ENCODE measurements at places on chromosomes 4 and X.

DNA sequence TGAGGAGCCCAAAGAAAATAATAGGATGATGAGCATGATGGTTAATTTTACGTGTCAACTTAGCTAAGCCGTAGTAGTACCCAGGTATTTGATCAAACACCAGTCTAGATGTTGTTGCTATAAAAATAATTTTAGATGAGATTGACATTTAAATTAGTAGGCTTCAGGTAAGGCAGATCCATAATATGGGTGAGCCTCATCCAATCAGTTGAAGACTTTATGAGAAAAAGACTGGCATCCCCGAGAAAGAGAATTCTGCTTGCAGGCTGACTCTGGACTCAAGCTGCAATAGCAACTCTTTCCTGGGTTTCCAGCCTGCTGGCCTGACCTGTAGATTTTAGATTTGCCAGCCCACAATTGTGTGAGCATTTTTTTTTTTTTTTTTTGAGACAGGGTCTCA is 192.8 kb upstream of the LNX1 start:
- no peak for DNase-seq

GRCh38 chrX:30513284-30513683 is 64.3 kb downstream of the TASL start:
- no peak for DNase-seq

DNA sequence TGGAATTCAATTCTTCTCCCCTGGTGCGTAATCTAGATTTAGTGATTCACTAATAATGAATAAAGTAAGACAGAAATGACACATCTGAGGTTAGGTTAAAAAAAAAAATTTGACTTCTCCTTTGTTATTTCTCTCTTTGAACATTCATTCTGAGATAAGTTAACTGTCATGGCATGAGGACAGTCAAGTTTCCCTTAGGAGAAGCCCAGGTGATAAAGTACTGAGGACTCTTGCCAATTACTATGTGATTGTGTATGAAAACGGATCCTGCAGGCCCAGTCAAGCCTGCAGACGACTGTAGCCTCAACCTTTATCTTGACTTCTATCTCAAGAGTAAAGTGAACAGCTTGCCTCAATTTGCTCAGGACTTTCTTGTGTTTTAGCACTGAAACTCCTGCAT is 293.2 kb downstream of the PRR32 start:
- no peak for DNase-seq

GRCh38 chr4:48639807-48640206 is 140.3 kb downstream of the FRYL start:
- DNase-seq = no peak

GRCh38 chr4:5082376-5082775 is 31.1 kb downstream of the STK32B start:
- DNase-seq = no peak

DNA sequence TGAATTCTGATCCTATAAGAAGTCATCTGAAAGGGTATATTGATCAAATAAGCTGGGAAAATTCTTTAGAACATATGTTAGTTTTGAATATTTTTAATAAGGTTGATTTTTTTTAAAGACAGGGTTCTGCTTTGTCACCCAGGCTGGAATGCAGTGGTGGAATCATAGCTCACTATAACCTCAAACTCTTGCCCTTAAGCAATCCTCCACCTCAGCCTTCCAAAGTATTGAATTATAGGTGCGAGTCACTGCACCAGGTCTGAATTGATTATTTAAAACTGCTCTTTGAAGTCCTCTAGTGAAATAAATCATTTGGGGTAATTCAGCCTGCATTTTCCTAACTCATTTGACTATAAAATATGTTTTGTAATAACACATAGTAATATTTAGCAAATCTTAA is 812.3 kb downstream of the PDHA2 start:
- no peak for DNase-seq

GRCh38 chr4:97639961-97640360 is 503.3 kb downstream of the STPG2 start:
- DNase-seq = no peak

DNA sequence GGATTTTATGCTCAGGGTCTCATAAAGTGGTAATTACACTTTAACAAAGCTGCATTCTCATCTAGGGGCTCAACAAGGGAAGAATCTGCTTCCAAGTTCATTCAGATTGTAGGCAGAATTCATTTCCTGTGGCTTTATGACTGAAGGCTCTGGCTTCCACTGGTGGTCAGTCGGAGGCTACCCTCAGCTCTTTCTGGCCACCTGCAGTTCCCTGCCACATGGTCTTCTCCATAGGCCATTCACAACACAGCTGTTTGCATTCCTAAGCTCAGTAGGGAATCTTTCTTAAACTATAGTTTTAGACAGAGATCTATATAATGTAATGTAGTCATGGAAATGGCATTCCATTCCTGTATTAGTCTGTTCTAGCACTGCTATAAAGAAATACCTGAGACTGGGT is 973.0 kb upstream of the SLIT2 start:
- no peak for DNase-seq

- no peak for DNase-seq
Observed at GRCh38 chr4:155629956-155630355, 36.7 kb upstream of the GUCY1A1 start.

DNA sequence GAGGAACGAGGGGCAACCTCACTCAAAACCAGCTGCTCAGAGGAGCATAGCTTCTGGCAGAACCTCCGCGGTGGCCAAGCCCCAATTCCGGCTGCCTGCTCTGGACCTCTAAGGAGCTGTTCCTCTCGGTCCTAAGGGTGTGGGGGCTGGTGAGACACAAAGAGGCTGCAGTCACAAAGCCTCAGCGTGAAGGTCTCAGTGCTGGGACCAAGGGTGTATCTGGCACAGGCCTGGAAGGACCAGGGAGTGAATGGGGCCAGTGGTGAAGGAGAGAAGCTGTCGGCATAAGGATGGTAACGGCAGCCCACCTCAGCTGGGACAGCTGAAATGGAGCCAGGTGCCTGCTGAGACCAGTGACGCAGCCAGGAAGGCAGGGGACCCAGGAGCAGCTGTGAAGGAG is 5.3 kb downstream of the PDE6B start:
- DNase-seq = no peak

- DNase-seq = no peak
Observed at GRCh38 chrX:132749406-132749805, 209.0 kb downstream of the HS6ST2 start.

DNA sequence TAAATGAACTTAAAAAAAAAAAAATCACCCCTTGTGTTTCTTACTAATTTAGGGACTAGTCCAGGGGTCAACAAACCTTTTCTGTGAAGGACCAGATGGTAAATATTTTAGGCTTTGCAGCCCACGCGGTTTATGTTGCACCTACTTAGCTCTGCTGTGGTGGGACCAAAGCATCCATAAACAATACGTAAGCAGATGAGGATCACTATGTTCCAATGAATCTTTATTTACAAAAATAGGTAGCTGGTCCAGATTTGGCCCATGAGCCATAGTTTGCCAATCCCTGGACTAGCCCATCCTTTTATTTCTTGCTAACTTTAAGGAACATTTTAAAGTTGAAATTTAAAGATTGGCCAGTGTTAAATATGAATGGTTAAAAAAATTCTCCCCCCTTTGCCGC is 95.3 kb downstream of the AFF1 start:
- DNase-seq = no peak

- DNase-seq = no peak
Observed at GRCh38 chr4:140344101-140344500, 29.3 kb upstream of the SCOC start.

- DNase-seq = peak; percentile 71
Observed at GRCh38 chr4:6916587-6917460, 7.2 kb downstream of the TBC1D14 start.

GRCh38 chr4:83208371-83209365 is 75.9 kb downstream of the COQ2 start:
- no peak for DNase-seq

DNA sequence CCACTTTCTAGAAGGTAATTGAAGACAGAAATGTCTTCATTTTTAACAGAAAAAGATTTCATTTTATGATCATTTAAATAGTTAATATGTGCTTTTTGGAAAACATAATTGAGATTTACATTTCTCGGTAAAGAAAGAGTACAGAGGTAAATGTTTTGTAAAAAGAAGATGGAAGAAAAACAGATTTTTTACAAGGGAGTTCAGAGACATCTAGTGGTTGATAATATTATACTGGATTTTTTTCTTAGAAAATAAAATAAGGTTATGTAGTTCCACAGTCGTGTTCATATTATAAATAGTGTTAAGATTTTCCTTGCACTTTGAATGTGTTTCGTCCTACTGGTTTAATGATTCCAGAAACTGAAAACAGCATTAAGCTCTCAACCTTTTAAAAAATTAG is 60.6 kb downstream of the SMARCA1 start:
- no peak for DNase-seq

DNA sequence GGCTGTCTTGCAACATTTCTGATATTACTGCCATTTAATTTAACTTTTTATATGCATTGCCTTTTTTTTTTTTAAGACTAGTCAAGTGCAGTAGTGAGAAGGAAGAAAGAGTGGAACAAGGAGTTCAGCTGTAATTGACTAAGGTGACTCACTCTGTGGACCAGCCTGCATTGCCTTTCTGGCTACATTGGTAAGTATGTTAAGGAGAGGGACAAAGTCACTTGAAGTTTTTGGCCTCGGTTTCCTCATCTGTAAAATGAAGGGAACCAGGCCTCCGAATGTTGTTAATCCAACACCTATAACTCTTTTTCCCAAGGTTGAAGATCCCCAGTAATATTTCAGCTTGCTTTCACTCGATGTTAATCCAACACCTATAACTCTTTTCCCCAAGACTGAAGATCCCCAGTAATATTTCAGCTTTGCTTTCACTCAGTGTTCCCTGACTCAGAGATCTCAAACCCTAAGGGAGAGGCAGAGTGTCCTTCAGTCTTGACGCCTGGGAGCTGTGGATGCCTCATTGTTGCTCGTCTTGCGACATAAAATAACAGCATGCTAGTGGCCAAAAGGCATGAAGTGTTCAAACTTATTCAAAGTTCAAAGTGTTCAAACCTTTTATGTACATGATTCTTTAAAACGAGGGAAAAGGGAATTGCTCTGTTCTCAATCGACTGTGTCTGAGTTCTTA is 102.0 kb downstream of the SORBS2 start:
- DNase-seq = no peak

DNA sequence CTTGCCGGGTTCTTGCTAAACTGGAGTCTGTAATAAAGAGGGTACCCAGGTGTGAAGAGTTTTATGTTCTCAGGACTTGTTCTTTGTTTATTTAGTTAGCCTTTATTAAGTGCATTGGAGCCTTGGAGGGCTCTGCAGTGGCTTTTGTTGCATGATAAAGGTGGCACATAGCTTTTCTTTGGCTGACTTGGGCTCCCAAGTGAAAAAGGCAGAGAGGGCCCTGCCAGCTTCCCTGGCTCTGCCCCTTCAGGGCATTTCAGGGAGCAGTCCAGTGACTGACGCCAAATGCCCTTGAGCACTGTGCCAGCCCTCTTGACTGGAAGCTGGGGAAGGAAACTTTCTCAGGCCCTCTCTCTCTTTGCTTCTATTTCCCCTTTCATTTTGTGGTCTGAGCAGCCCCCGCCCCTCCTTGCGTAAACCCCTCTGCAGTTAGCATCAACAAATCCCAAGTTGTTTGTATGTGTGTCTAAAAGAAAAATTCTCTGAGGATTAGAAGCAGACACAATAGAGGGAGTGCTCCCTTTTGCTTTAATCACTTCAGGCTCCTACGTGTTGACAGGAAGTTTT is 152.2 kb downstream of the NHS start:
- DNase-seq = no peak

DNA sequence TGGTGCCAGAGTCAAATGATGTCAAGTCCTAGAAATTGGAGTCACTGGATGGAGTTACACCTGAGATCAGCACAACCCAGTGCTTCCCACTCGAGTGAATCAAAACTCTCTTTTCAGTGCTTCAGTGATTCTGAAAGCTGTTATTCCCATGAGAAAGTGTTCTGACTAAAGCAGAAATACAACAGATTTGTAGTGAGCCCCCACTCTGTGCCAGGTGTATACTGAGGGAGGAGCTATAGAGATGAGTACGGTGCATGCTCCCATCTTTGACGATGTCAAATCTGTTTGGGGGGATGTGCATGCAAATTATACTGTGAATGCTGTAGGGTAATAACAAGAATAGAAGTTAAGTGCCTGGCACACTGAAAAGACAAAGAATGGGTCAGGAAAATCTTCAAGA is 330.2 kb downstream of the HS3ST1 start:
- DNase-seq = no peak

GRCh38 chr4:108360754-108361445 is 192.2 kb upstream of the LEF1 start:
- DNase-seq = no peak

- DNase-seq = peak; percentile 39
Observed at GRCh38 chr4:184818216-184818564, 7.6 kb downstream of the ACSL1 start.

- DNase-seq = no peak
Observed at GRCh38 chrX:130715299-130715698, 187.7 kb downstream of the ENOX2 start.

DNA sequence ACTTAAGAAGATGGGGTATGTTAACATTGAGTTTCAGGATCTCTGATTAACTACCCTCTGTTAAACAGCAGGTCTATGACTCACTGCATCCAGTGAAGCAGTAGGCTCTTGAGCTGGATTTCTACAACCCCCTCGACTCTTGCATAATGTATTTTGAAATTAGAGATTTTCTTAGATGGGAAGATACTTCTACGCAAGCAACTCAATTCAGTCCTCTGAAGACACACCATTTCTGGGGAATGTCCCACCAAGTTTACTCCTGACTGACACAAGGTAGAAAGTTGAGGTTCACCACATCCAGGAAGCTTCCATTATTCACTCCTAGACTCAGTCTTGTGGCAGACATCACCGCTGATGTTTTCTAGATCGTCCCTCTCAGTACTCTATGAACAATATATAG is 12.9 kb downstream of the PALLD start:
- DNase-seq = peak; percentile 49

GRCh38 chr4:886244-886643 is 45.9 kb downstream of the GAK start:
- no peak for DNase-seq

GRCh38 chr4:17024425-17024824 is 126.0 kb upstream of the LDB2 start:
- DNase-seq = no peak
